ENCODE measurements at places on chromosomes 11 and 22.

GRCh38 chr22:24432059-24432853, 4.9 kb downstream of the ADORA2A start:
- DNase-seq = no peak

- no peak for DNase-seq
Observed at GRCh38 chr11:104015649-104016415, 20.6 kb upstream of the DDI1 start.

- no peak for DNase-seq
Observed at GRCh38 chr11:117925198-117925925, 3.8 kb downstream of the TMPRSS13 start.

- no peak for DNase-seq
Observed at GRCh38 chr22:38348751-38349496, 31.7 kb upstream of the CSNK1E start.

GRCh38 chr22:18997925-18998315, 61.8 kb upstream of the PRODH start:
- DNase-seq = no peak
